ENCODE measurements at places on chromosomes 12 and 14.
A peak's percentile ranks its signal among the peaks of the same experiment; 100 is the strongest.

GRCh38 chr12:51749986-51750317, 98.6 kb downstream of the FIGNL2 start:
- no peak for DNase-seq

DNA sequence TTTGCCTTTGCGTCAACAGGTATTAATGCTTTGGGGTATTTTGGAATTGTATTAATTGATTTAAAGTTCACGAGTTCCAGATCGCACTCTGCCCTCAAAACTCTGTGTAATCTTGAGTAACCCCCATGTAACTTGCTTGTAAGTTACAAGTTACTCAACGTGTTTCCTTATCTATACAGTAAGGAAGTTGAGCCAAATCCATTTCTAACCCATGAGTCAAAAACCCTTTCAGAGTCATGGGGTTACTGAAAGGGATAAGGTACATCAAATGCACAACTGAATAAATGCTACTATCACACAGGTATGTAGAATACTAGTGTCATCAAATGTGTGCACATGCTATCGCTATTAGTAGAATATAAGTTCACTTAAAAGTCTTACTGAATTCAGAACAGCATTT, 28.6 kb upstream of the ADAMTS20 start:
- DNase-seq: no peak

GRCh38 chr12:111546758-111547383, 52.2 kb downstream of the ATXN2 start:
- peak; percentile 26 for DNase-seq

GRCh38 chr12:124742111-124742510, 121.6 kb downstream of the SCARB1 start:
- no peak for DNase-seq

DNA sequence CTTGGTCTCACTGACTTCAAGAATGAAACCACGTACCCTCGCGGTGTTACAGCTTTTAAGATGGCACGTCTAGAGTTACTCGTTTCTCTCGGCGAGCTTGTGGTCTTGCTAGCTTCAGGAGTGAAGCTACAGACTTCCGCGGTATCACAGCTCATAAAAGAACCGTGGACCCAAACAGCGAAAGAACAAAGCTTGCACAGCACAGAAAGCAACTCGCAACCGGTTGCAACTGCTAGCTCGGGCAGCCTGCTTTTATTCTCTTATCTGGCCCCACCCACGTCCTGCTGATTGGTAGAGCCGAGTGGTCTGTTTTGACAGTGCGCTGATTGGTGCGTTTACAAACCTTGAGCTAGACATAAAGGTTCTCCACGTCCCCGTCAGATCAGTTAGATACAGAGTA, 4.2 kb upstream of the CLEC4C start:
- no peak for DNase-seq

GRCh38 chr12:90690120-90690519, 264.9 kb downstream of the CCER1 start:
- DNase-seq: no peak

DNA sequence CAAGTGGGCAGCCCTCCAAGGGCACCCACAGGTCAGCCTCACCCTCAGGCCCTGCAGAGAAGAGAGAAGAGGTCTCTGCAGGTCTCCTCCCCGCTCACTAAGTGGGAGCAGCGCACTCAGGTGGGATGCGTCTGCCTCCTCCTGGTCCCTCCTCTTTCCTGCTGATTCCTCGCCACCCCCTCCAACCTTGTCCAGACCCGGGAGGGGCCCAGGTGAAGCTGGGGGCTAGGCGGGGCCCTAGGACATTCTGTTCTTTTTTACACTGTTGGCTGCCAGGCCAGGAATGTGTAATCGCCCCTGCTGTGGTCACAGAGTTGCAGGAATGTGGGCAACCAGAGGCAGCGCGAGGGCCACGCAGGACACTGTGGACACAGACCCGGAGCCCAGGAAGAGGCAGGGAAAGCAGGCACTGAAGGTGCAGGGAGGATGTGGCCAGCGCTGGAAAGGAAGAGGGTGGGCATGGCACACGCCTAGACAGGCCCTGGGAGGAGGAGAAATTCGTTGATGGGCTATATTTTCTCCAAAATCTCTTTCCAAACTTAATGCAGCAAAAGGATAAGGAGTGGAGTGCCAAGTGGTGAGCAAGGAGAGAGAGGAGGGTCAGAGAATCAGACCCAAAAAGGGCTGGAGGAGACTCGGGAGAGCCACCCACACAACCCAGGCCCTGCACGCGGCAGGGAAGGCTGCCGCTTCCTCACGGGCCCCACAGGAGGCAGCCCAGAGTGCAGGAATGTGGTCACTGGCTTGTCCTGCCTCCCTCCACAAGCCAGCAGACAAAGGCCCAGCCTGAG, 911 bp upstream of the SCNN1A start:
- peak; percentile 78 for DNase-seq

DNA sequence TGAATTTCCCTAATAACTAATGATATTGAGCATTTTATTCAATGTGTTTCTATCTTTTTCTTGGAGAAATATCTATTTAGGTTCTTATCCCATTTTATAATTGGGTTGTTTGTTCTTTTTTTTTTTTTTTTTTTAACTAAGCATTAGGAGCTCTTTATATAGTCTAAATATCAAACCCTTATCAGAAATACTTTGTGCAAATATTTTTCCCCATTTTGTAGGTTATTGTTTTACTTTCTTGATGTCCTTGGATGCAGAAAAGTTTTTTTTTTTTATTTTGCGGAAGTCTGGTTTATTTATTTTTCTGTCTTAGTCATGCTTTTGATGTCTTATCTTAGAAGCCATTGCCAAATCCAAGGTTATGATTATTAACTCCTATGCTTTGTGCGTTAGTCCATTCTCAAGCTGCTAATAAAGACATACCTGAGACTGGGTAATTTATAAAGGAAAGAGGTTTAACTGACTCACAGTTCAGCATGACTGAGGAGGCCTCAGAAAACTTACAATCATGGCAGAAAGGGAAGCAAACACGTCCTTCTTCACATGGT, 434.3 kb upstream of the TBX3 start:
- DNase-seq: peak; percentile 79

- no peak for DNase-seq
Observed at GRCh38 chr12:110971189-110971920, 51.0 kb upstream of the MYL2 start.

GRCh38 chr12:74656251-74656650, 118.6 kb downstream of the ATXN7L3B start:
- no peak for DNase-seq

DNA sequence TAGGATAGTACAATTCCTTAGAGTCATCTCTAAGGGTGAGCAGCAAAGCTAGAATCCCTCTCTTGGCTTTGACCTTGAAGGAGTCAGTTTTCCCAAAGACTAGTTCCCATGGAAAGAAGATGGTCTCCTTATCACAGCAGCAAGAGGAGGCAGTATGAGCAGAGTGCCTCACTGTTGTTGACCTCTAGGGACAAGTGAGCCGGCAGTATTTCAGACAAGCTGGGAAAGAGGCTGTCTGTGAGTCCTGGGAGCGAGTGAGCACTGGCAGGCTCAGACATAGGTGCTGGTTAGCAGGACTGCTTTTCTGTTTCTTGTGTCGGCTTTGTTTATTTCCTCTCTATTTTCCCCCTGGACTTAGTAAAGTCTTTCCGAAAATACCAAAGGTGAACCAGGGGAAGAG, 60.7 kb downstream of the NTF3 start:
- DNase-seq: no peak

DNA sequence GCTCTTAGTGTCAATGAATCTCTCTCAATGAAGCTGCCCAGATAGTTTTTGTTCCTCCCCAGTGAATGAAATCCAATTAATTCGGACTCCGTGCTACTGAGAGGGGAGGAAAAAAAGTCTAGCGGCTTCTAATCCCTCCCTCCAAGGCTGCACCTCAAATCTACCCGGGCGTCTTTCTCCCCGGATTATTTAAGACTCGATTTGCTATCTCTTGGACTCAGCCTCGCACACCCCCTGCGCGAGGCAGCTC, 134 bp downstream of the DUSP6 start:
- DNase-seq: no peak

DNA sequence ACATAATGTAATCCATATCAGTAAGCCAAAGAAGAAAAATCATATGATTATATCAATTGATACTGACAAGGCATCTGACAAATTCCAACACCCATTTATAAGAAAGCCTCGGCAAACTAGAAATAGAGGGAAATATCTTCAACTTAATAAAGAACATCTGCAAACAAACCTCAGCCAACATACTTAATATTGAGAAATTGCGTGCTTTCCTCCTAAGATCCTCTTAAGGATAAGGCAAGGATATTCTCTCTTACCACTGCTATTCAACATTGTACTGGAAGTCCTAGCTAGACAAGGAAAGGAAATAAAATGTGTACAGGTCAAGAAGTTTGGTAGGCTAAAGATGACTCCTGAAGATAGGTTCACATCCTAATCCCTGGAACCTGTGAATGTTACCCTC, 115.9 kb downstream of the DERA start:
- DNase-seq: no peak

DNA sequence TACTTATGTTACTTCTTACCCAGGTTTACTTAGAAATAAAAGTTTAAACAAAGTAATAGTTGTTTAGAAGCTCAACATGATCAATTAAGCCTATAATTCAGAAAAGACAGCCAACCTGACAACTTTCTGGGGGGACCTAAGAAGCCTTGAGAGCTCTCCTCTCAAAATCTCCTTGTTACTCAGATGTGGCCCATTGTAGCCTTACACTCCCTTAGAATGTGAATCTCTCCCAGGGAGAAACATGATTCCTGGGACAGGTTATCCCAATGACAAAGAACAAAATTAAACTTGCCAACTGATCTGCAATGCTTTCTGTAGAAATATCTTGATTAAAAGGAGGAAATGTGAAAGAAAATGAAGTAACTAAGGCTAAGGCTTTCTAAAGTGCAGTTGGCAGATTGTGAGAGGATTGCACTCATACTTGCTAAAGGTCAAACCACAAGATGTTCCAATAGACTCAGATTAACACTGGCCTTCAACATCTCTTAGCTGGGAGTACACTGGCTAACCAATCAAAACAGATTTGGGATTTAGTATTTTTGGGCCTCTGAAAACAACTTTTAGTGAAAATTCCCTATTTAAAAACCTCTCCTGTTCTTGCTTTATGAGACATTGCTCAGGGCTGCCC, 72.3 kb upstream of the TMX1 start:
- peak; percentile 37 for DNase-seq

DNA sequence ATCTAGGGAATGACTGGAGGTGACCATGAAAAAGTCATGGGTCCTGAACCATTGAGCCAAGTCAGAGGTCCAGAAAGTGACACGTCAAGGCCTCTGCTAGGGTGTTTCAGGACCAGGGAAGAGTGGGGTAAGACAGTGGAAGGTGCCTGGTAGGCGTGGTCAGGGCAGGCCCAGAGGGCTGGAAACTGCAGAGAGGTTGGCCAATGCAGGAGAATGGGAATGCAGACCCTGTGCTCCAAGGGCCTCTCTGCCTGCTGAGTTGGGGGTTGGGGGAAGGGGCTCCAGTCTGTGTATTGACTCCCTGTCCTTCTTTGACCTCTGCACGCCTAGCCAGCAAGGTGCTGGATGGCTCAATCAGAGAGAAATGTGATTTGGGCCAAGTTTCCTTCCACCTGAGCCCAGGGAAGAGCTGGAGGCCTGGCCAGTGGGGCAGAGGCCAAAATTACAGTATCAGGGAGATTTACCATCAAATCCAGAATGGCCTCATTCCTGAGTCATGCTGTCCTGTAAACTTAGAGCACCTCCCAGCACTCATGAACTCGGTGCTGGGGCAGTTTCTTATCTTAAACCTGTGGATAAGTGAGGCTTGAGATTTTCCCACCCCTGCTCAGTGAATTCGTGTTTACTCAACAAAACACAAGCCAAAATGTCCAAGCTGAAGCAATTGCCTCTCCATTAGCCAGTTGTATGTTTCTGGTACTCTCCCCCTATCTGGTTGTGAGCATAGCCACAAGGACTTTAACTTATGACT, 24.4 kb downstream of the IRF2BPL start:
- DNase-seq: peak; percentile 72

DNA sequence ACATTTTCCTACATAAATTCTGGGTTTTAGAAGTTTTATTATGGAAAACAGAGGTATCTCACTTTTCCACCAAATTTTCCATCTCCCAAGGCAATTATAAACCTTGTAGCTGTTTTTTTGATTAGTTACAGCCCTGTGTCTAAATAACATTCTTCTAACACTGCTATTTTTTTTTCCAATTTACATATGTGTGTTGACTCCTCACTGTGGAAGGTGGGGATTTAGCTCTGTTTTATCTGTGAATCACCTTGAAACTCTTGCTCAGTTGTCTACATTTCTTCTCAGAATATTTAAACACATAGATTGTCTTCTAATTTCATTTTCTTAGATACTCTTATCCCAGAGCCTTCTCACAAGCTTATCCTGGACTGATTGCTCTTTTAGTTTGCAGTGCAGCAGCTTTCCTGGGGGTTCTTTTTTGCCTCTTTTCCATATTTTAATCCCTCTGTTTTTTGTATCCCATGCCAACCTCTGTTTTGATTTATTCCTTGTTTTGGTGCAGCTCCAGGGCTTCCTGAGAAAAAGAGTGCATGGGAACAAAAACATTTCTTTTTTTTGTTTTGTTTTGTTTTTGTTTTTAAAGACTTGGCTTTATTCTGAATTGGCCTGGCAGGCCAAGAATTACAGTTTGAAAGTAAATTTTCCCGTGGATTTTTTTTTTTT, 36.7 kb downstream of the TBC1D15 start:
- peak; percentile 17 for DNase-seq

- DNase-seq: no peak
Observed at GRCh38 chr14:63707216-63707615, 20.6 kb downstream of the SGPP1 start.

DNA sequence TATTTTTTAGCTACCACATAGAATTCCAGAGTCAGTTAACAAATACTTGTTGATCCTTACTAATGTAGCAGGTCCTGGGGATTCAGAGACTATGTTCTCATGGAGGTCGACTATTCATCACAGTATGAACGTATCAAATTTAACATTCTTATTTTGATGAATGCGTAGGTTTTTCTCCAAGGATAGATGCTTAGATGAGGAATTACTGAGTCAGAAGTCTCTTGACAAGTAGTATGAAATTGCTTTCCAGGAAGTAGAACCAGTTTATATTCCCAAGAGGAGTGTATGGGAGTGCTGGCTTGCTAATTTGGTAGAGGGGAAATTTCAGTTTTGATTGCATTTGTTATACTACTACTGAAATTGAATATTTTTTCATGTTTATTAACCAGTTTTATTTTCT, 42.8 kb upstream of the CRADD start:
- DNase-seq: peak; percentile 45
